Inflammatory macrophage (primary cell): ENCODE measurements at places on chromosomes 6 and 20.
A peak's percentile ranks its signal among the peaks of the same experiment; 100 is the strongest.

DNA sequence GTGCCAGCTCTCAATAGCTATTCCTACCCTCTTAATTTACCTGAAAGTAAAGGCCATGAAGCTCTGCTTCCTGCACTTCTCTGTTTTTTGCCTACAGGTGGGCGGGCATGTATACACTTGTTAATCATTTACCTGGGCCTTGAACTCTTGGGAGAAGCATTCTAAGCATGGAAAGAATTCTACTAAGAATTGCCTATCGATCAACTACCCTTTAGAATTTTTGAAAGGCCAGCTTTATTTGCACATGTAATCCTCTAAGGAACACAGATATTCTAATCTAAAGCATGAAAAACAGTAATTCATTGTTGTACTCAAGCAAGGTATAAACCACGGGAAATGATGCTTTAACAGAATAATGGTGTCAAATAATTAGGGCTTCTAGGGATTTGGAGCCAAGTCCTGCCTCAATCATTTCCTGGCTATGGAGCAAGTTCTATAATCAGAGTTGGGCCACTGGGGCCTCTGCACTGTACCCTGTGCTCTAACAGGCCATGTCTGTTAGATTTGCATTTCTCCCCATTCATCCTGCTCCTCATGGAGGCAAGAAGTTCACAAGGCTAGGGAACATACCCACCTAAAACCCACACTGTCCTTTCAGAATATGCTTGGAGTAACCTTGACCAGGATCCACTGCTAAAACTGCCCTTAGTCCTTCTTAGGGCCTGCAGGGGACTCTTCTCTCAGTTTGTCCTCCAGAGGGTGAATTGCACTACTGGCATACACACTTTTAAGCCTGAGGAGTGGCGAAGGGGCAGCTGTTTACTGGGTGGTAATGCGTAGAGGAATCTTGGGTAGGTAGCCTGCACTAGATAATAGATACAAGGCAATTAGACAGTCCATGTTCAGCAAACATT lies 276.4 kb upstream of the JAG1 start:
- no peak for DNase-seq

DNA sequence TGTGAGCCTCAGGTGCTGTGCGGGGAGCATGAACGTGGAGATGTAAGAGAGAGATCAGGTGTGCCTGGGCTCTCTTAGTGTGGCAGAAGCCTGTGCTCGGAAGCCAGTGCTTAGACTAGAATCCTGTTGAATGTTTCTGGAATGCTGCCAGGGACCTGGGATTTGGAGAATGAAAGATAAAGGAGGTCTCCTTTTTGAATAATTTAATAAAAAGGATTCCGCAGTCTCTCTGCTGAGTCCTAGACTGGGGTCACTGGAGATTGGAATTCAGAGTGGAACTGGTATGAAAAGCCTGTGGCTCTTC lies 18.8 kb upstream of the EFCAB8 start:
- DNase-seq = no peak

GRCh38 chr6:11908436-11909105 lies 103.5 kb upstream of the HIVEP1 start:
- DNase-seq = no peak

GRCh38 chr6:33766921-33767907 lies 20.5 kb upstream of the IP6K3 start:
- DNase-seq = no peak

GRCh38 chr20:64072498-64073063 lies 6.7 kb downstream of the RGS19 start:
- no peak for DNase-seq

- DNase-seq = no peak
Measured at GRCh38 chr20:14410869-14411555, 73.6 kb upstream of the FLRT3 start.

DNA sequence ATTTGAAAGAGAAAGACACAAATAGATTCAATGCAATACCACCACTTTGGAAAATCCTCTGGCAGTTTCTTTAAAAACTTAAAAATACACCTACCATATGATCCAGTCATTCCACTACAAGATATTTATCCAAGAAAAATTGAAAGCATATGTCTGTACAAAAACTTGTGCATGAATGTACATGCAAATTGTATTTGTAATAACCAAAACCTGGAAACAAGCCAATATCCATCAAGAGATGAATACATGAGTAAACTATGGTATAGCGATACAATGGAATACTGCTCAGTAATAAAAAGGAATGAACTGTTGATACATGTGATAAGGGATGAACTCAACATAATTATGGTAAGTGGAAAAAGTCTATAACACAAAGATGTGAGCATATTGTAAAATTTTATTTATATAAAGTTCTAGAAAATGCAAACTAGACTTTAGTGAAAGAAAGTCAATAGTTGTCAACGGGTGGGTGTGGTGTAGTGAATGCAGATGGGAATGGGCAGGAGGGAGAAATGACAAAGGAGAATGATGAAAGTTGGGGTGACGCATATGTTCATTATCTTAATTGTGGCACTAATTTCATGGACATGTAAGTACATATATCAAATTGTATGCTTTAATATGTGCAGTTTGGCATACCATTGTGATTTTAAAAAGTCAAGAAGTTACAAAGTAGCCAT lies 347.5 kb downstream of the SAMD5 start:
- DNase-seq = no peak

DNA sequence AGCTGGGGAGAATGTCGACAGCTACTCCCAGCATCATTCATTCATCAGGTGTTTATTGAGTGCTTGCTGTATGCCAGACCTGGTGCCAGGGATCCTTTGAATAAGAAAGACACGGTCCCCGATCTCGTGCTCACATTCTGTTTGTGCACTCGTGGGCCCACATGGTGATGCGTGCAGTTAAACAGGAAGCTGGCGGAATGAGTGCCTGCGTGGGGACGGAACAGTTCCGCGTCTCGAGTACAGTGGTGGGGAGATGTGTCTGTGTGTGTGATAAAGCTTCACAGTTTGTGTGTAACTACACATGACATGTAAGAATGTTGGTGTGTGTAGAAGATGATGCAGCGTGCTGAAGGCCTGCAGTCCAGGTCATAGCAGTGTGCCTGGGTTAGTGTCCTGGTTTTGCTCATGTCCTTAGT lies 6.5 kb downstream of the RBM38 start:
- peak; percentile 93 for DNase-seq

GRCh38 chr20:46801003-46801702 lies 91.7 kb downstream of the SLC2A10 start:
- no peak for DNase-seq

DNA sequence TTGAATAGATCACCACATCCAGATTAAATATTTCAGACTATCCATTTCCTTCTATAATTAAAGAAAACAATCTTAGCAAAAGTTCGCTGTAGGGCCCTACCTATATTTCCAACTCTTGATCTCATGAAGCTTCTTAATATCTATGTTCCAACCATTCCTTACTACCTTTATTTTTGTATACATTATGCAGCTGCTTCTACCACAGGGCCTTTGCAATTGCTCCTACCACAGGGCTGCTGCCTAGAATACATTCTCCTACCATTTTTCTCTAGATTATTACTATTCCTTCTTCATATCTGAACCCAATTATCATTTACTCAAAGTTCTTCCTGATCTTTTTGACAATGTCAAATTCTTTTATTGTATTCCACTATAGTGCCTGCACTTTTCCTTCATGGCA lies 516.6 kb downstream of the RFPL4B start:
- DNase-seq = no peak

- peak; percentile 70 for DNase-seq
Measured at GRCh38 chr20:37276494-37277252, 12.8 kb upstream of the MANBAL start.

- DNase-seq = no peak
Measured at GRCh38 chr6:42729731-42730130, 7.3 kb upstream of the PRPH2 start.

- DNase-seq = no peak
Measured at GRCh38 chr20:53857723-53858236, 212.6 kb downstream of the BCAS1 start.

DNA sequence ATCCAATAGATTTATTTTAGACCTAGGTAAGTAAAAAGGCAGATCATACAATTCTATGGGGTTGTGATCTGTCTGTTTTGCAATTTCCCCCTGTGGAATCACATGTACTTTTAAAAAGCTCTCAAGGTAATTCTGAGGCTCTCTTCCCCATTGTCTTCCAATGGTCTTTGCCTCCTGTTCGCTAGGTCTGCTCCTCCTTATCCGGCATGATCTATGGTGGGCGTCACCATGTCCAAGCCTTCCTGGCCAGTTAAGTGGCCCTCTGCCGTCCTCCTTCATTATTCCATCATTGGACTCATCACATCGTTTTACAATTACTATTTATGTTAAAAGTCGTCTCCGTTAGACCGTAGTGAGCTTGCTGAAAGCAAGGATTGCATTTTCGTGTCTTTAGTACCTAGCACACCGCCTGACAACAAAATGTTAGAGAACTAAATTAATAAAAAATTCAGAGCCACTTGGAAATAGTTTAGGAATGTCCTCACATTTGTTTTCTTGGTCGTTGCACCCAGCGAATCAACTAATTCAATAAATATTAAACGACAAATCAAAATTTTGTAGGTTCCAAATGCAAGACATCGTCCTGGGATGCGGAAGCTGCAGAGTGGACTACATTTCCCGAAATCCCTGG lies 2.2 kb upstream of the STXBP5 start:
- peak; percentile 54 for DNase-seq

DNA sequence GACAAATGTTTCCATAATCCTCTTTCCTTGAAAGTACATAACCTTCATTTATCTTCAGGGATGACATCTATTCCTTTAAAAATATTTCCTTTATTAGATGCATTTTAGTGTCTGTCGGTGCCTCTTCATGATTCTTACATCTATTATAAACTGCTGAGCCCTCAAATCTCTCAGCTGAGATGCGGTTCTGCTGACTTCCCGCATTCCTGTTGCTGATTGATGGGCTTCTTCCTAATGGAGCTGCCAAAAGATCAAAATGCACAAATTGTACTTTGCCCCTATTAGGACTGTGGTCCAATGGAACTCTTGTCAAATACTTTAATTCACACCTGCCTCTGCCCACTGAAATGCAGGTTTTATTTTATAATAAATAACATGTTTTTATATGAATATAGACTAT lies 78.7 kb upstream of the SAMD5 start:
- DNase-seq = no peak

GRCh38 chr20:64157878-64158277 lies 6.4 kb upstream of the MYT1 start:
- no peak for DNase-seq

- no peak for DNase-seq
Measured at GRCh38 chr20:54707801-54708200, 232.4 kb downstream of the DOK5 start.

DNA sequence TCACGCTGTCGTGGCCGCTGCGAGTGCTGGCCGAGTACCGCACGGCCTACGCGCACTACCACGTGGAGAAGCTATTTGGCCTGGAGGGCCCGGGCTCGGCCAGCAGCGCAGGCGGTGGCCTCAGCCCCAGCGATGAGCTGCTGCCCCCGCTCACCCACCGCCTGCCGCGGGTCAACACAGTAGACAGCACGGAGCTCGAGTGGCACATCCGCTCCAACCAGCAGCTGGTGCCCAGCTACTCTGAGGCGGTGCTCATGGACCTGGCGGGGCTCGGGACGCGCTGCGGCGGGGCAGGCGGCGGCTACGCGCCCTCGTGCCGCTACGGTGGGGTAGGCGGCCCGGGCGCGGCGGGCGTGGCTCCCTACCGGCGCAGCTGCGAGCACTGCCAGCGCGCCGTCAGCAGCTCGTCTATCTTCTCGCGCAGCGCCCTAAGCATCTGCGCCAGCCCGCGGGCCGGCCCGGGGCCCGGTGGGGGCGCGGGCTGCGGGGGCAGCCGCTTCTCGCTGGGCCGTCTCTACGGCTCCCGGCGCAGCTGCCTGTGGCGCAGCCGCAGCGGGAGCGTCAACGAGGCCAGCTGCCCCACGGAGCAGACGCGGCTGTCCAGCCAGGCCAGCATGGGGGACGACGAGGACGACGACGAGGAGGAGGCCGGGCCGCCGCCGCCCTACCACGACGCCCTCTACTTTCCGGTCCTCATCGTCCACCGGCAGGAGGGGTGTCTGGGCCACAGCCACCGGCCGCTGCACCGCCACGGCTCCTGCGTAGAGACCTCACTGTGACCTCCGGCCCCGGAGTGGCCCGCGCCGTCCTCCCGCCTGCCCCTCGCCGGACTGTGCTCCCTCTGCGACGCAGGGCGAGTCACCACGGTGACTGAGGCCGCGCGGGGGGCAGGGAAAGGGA lies 5.7 kb downstream of the TMEM151B start:
- peak; percentile 21 for DNase-seq

DNA sequence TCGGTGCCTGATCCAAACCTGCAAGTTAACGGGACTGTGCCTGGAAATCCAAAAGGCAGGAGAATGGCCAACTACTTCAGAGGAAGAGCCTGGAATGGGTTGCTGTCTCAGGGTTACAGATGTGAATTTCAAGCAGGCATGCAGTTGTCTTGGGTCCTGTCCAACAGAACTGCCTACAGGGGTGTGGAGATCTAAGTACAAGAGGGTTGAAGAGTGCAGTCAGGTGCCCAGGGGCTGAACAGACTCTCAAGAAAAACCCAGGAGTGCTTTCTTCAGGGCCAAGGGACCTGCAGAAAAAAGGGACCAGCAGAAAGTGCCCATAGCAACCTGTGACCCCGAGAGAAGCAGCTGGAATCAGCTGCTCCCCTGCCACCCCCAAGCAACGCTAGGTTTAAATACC lies 71.0 kb downstream of the PREP start:
- DNase-seq = no peak

DNA sequence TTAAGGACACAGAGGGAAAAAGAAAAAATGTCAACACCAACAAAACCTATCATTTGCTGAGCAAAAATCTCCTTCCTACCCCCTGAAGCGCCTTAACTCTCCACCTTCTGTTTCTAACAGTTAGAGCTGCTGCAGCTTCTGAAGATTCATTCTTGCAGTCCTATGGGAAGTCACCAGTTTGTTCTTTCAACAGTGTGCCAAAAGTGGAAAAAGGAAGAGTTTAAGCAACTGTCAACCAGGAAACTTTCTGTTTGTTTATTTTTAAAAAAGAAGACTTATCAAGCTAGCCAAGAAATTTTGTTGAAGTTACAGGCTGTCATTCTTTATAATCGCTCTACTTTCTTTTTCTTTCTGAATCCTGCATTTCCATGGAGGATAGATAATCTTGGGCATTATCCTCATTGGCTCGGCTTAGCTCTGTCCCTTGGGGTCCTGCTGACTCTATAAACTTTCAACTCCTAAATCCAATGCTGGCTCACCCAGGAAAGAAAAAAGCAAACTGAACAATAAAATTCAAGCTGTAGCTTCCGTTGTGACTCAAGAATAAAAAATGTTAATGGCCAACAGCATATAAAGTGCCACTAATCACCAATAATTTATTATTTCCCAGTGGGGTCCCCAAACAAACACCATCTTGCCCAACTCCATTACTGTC lies 172.8 kb upstream of the CITED2 start:
- peak; percentile 38 for DNase-seq
